ENCODE measurements at places on chromosomes 1 and 21.
A peak's percentile ranks its signal among the peaks of the same experiment; 100 is the strongest.

DNA sequence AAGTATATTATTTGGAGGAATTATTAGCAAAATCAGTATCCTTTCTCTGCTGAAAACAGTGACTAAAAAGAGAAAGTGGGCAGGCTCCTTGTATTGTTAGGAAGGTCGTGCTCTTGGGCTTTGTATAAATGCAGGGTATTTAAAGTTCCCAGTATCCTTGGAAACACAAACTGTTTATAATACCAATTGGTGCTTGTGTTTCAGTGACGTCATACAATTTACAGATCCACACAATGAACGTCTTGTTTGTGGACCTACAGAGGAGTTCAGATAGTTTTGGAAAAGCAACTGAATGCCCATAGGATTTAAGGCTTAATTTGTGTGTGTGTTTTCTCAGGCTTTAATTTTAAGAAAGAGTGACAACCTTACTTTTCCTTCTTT lies 168.2 kb downstream of the RASAL2 start:
- peak; percentile 20 for DNase-seq

- DNase-seq = peak; percentile 83
Measured at GRCh38 chr1:26126321-26127084, 14.9 kb downstream of the PDIK1L start.

DNA sequence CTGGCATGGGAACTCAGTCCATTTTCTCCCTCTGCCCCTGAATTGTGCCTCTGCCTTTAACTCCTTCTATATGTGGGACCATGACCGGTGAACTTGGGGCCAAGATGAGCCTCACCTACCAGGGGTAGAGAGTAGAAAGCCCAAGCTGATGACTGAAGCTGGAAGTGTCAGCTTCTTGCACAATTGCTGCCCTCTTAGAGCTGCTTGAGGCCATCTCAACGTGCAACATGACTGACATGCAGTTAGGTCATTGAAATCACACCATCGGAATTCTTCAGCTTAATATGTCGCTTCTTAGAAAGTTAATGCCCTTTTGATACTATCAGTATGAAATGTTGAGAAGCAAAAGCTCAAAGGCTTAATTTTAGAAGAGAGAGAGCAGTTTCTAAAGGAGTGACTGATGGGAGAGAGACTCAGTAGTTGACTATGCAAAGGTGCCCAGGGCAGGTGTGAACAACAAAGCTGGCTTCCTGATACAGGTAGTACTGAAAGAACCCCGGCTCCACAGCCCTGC lies 89.4 kb upstream of the UBE2U start:
- DNase-seq = no peak

- no peak for DNase-seq
Measured at GRCh38 chr1:6100861-6101783, 55.4 kb downstream of the KCNAB2 start.

- DNase-seq = no peak
Measured at GRCh38 chr1:10819198-10819901, 22.9 kb upstream of the CASZ1 start.

DNA sequence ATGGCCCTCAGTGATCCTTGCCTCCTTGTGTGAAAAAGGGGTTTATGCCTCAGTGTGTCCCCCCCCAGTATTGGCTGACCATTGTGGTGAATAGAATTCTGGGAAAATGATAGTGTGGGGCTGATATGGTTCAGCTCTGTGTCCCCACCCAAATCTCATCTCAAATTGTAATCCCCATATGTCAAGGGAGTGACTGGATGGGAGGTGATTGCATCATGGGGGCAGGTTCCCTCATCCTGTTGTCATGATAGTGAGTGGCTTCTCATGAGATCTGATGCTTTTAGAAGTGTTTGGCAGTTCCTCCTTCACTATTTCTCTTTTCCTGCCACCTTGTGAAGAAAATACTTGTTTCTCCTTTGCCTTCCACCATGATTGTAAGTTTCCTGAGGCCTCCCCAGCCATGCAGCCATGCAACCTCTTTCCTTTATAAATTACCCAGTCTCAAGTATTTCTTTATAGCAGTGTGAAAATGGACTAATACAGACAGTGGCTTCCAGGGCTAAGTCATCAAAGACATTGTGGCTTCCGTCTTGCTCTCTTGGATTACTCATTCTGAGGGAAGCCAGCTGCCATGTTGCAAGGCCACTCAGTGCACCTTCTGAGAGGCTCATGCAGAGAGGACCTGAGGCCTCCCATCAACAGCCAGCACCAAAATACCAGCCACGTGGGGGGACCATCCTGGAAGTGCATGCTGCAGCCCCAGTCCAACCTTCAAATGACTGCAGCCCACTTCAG lies 40.6 kb upstream of the SOD1 start:
- DNase-seq = no peak

- no peak for DNase-seq
Measured at GRCh38 chr1:164982545-164982944, 374.0 kb downstream of the LMX1A start.

DNA sequence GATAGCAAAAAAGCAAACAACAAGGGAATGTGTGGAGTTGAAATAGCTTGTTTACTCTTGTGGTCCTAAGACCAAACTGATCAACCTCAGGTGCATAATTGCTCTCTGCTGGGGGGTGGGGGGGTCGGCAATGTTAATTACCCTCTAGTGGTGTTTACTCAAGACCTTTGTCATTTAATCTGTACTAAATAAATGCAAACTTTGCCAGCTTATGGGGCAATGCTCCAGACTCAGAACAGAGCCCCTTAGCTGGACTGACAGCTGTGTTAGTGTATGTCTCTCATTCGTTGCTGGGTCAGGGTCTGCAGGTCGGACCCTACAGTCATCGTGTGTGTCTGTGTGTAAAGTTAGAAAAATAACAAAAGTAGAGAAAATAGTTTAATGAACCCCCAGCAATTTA lies 7.2 kb upstream of the SLC44A3 start:
- DNase-seq = no peak

GRCh38 chr1:155120253-155120652 lies 7.4 kb upstream of the EFNA1 start:
- no peak for DNase-seq

DNA sequence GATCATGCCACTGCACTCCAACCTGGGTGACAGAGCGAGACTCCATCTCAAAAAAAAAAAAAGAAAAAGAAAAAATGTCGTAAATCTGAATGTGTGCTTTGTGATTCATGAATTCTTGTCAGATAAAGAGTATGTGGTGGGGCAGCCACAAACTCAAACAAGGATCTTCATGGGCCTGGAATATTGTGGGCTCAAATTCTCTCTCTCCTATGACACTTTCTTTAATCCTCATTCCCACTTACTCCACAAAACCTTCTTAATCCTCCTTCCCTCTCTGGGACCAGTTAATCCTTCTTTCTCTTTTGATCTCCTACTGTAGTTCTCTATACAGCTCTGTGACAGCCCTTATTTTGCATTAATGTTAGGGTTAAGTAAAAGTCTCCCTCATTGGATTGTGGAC lies 112.3 kb downstream of the AK5 start:
- peak; percentile 55 for DNase-seq

GRCh38 chr1:190377294-190377693 lies 100.4 kb downstream of the BRINP3 start:
- DNase-seq = no peak

DNA sequence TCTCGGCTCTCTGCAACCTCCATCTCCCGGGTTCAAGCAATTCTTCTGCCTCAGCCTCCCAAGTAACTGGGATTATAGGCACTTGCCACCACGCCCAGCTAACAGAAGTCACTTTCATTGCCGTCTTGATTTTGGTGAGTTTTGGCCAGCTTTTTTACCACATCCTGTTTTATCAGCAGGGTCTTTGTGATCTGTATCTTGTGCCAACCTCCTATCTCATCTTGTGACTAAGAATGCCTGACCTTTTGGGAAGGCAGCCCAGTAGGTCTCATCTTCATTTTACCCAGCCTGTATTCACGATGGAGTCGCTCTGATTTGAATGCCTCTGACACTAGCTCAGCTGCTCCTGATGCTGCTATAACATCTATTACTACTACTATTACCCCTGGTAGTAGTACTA lies 46.8 kb upstream of the BARHL2 start:
- no peak for DNase-seq

GRCh38 chr1:3453891-3454810 lies at the start of gene ARHGEF16:
ARHGEF16 (plus strand) TSS chr1:3454665; CDS start chr1:3463085, 8,420 bp downstream.
- DNase-seq = peak; percentile 53

DNA sequence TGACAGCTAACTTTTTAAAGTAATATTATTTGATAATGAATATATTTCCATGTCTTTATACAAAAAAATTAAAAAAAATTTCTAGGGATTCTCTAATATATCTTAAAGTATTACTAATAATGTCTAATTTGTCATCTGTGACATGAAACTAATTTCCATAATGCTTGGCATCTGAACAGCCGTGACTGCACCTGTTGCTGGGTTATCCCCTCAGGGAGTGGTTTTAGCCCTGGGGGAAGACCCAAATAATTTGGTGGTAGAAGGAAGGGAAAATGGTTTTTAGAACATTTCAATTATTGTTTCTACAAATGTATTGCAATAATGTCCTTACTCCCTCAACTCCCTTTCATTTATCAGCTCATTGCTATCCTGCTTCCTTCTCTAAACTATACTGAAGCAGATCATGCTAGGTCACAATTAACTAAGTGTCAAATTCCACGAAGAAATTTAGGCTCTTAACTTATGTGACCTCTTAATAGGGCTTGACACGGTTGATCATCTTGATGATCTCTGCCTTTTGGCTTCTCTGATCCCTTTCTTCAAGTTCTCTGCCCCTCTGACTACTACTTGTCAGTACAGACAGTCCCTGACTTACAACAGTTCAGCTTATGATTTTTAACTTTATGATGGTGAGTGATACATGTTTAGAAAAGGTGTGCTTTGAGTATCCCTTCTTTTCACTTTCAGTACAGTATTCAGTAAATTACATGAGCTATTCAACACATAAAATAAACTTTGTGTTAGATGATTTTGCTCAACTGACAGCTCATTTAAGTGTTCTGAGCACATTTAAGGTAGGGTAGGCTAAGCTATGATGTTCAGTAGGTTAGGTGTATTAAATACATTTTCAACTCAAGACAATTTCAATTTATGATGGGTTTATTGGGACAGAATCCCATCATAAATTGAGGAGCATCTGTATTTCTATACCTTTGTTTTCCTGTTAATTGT lies 26.4 kb upstream of the DPH5 start:
- DNase-seq = no peak
